Tibial artery (tissue), 4 donors: ENCODE measurements at places on chromosomes 6 and 20.
A peak's percentile ranks its signal among the peaks of the same experiment; 100 is the strongest.

DNA sequence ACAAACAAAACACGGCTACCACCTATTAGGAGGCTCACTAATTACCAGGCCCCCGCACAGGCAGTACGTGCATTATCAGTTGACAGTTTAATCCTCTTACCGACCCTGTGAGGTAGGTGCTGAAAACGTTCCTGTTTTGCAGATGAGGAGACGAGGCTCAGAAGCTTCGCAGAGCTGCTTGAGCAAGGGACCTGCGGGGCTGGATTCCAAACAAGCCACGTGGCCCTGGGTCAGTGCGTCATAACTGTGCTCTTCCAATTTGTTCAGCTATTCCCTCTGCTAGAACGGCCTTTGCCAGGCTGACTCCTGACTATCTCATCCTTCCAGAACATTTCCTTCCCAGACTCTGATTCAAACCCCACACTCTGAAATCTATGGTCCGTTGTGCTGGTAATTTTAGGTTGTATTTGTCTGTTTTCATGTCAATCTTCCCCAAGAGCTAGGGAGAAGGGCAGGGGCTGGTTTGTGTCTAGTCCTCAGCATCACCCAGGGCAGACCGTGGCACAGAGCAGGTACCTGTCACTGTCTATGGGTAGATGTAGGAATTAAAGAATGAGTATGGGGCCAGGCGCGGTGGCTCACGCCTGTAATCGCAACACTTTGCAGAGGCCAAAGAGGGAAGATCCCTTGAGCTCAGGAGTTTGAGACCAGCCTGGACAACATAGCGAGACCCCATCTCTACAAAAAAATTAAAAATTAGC, 28.8 kb upstream of the TLDC2 start:
- no peaks in the 10 kb centered on the region for H3K27me3 ChIP-seq
- DNase-seq, result peak; percentile 97
- H3K4me3 ChIP-seq, result no peak overlapping the region
- H3K36me3 ChIP-seq, result no peaks in the 10 kb centered on the region
- H3K4me1 ChIP-seq, result peaks cover 69% of the 10 kb centered on the region

DNA sequence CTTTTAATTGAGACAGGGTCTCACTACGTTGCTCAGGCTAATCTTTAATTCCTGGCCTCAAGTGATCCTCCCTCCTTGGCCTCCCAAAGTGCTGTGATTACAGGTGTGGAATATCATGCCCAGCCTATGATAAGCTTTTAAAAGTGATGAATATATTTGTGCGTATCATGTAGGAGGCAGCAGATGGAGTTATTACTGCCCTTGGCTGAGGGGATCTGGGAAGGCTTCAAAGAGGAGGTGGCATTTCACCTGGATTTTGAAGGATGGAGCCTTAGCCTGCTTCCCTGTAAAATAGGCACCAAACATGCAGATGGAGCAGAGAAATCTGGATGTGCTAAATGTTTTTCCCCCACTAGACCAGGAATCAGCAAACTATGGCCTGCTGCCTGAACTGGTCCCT, 10.1 kb downstream of the PIM1 start:
- peaks cover 10% of the 10 kb centered on the region for H3K36me3 ChIP-seq
- H3K4me3 ChIP-seq, result no peak overlapping the region
- no peak for DNase-seq

- no peak overlapping the region for H3K27ac ChIP-seq
- H3K4me1 ChIP-seq, result no peaks in the 10 kb centered on the region
- no peaks in the 10 kb centered on the region for H3K36me3 ChIP-seq
- H3K4me3 ChIP-seq, result no peak overlapping the region
- no peak for DNase-seq
Measured at GRCh38 chr20:8693709-8694108, 375.2 kb upstream of the PLCB4 start.

DNA sequence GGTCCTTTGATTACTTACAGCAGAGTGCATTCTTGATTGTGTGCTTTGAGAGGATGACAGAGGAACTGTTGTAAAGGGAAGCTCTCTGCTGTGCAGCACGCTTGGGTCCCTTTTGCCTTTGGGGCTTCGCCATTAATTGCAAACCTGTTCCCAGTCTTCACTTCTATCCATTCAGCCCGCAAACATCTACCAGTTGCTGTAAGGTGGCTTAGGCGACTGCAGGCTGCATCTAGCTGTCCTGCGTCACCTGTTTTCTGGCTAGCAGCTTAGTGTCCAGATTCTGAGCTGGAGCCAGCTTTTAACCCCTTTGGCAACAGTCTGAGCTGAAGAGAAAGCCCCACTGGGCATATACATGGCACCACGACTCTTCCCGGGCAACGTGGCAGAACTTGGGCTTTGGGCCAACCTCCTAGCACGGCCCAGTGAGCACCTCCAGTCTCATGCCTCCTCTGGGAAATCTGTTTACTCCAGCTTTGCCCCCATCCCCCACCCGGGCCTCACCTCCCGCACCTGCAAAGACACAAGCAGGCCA, 2.5 kb upstream of the FASTKD5 start:
- H3K36me3 ChIP-seq, result peaks cover 8% of the 10 kb centered on the region
- H3K27ac ChIP-seq, result no peak overlapping the region
- H3K4me3 ChIP-seq, result no peak overlapping the region
- H3K4me1 ChIP-seq, result no peaks in the 10 kb centered on the region
- DNase-seq, result no peak

DNA sequence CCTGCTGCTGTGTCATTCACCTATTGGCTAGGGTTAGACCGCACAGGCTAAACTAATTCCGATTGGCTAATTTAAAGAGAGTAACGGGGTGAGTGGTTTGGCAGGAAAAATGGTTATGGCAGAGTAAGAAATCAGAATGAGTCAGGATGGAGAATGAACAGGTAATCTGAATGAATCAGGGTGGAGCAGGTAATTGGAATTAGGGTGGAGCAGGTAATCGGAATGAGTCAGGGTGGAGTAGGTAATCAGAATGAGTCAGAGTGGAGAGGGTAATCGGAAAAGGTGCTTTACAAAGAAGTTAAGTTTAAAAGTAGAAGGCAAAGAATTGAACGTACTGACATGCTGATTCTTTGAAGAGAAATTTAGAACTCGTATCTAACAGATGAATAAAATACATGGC, 11.7 kb downstream of the SLC35A1 start:
- H3K27me3 ChIP-seq, result no peaks in the 10 kb centered on the region
- no peaks in the 10 kb centered on the region for H3K4me1 ChIP-seq
- no peak overlapping the region for H3K4me3 ChIP-seq
- H3K36me3 ChIP-seq, result no peaks in the 10 kb centered on the region
- DNase-seq, result no peak

GRCh38 chr6:53761036-53761435, 33.8 kb upstream of the LRRC1 start:
- no peak overlapping the region for H3K27ac ChIP-seq
- H3K36me3 ChIP-seq, result no peaks in the 10 kb centered on the region
- no peaks in the 10 kb centered on the region for H3K4me1 ChIP-seq
- H3K27me3 ChIP-seq, result no peaks in the 10 kb centered on the region

- H3K4me3 ChIP-seq, result no peak overlapping the region
- no peaks in the 10 kb centered on the region for H3K27me3 ChIP-seq
- no peaks in the 10 kb centered on the region for H3K4me1 ChIP-seq
- no peaks in the 10 kb centered on the region for H3K36me3 ChIP-seq
- H3K27ac ChIP-seq, result no peak overlapping the region
Measured at GRCh38 chr6:116165596-116165995, 39.7 kb upstream of the COL10A1 start.

- DNase-seq, result no peak
- H3K27me3 ChIP-seq, result no peaks in the 10 kb centered on the region
- H3K4me1 ChIP-seq, result no peaks in the 10 kb centered on the region
- peak overlapping the region; percentile 48 for H3K4me3 ChIP-seq
- H3K27ac ChIP-seq, result peak overlapping the region; percentile 71
Measured at GRCh38 chr6:34656378-34657036, 40.1 kb downstream of the ILRUN start.

GRCh38 chr6:41049521-41049920, 3.5 kb upstream of the APOBEC2 start:
- H3K27ac ChIP-seq, result no peak overlapping the region
- no peaks in the 10 kb centered on the region for H3K4me1 ChIP-seq
- H3K36me3 ChIP-seq, result no peaks in the 10 kb centered on the region
- no peak overlapping the region for H3K4me3 ChIP-seq
- no peak for DNase-seq
- no peaks in the 10 kb centered on the region for H3K27me3 ChIP-seq

- no peaks in the 10 kb centered on the region for H3K27me3 ChIP-seq
- no peaks in the 10 kb centered on the region for H3K4me1 ChIP-seq
- H3K4me3 ChIP-seq, result peak overlapping the region; percentile 25
- no peak for DNase-seq
Measured at GRCh38 chr20:22403022-22403631, 181.2 kb downstream of the FOXA2 start.

- no peak overlapping the region for H3K27ac ChIP-seq
- no peaks in the 10 kb centered on the region for H3K4me1 ChIP-seq
- H3K4me3 ChIP-seq, result no peak overlapping the region
- no peak for DNase-seq
- no peaks in the 10 kb centered on the region for H3K27me3 ChIP-seq
- no peaks in the 10 kb centered on the region for H3K36me3 ChIP-seq
Measured at GRCh38 chr6:151847064-151847463, 39.6 kb downstream of the ESR1 start.

GRCh38 chr6:151073146-151073545, 166.6 kb upstream of the AKAP12 start:
- H3K4me1 ChIP-seq, result peaks cover 21% of the 10 kb centered on the region
- H3K36me3 ChIP-seq, result no peaks in the 10 kb centered on the region
- no peaks in the 10 kb centered on the region for H3K27me3 ChIP-seq
- peak; percentile 5 for DNase-seq
- H3K4me3 ChIP-seq, result no peak overlapping the region

DNA sequence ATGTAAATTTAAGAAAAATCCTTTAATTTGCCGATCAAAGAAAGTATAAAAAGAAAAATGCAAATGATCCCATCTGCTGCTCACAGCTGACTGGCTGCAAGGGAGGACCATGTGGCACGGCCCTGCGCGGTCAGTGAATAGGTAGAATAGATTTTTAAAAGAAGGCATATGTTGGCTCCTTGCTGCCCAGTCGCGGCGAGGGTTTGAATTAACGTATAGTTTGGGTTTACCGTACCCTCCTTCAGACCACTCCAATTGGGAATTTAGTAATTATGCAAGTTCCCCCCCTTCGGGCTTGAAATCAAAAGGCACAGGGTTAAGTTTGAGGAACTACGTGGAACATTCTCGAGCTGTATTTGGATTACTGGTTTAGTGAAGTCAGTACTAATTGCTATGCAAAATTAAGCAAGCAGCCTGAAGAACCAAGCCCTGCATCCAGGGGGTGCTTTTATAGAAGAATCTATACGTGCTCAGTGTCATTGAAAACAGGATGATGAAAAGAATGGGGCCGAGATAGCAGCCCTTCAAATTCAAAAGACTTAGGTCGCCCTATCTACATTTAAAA, 1.1 kb upstream of the BEND3 start:
- H3K27ac ChIP-seq, result no peak overlapping the region
- H3K4me1 ChIP-seq, result no peaks in the 10 kb centered on the region
- H3K27me3 ChIP-seq, result no peaks in the 10 kb centered on the region
- DNase-seq, result no peak
- peak overlapping the region; percentile 65 for H3K4me3 ChIP-seq

DNA sequence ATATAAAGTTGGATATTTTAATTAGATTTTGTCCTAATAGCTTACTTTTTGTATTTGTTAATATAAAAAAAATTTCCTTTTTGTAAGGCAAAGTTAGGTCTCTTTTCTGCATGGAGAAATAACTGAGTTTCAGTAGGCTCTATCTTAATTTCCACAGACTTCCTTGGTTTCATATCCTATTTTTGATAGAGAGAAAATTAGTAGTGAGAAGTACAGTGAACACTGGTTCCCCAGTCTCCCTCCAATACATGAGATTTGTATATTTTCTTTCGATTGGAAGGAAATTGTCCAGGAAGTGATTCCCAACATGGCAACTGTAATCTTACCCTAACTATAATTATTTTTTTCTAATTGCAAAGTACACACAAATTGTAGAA, 26.4 kb downstream of the TRIM27 start:
- H3K4me1 ChIP-seq, result peaks cover 5% of the 10 kb centered on the region
- H3K4me3 ChIP-seq, result peak overlapping the region; percentile 59
- peaks cover 8% of the 10 kb centered on the region for H3K36me3 ChIP-seq
- no peaks in the 10 kb centered on the region for H3K27me3 ChIP-seq

GRCh38 chr6:138372711-138373463, 4.8 kb upstream of the SMIM28 start:
- DNase-seq, result no peak
- H3K4me1 ChIP-seq, result no peaks in the 10 kb centered on the region
- no peaks in the 10 kb centered on the region for H3K36me3 ChIP-seq
- H3K4me3 ChIP-seq, result no peak overlapping the region

DNA sequence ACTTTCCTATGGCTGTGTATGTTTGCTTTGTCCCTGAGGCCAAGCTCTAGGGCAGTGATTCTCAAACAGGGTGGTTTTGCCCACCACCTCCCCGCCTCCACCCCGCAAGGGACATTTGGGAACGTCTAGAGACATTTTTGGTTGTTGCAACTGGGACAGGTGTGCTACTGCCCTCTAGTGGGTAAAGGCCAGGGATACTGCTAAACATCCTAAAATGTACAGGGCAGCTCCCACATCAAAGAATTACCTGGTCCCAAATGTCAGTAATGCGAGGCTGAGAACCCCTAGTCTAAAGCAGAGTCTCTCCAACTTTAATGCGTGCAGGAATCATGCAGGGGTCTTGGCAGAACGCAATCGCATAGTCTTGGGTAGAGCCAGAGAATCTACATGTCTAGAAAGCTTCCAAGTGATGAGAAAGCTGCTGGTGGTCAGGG, 5.1 kb downstream of the KCNS1 start:
- no peaks in the 10 kb centered on the region for H3K27me3 ChIP-seq
- DNase-seq, result no peak
- H3K4me3 ChIP-seq, result no peak overlapping the region
- peaks cover 9% of the 10 kb centered on the region for H3K4me1 ChIP-seq
- no peak overlapping the region for H3K27ac ChIP-seq

DNA sequence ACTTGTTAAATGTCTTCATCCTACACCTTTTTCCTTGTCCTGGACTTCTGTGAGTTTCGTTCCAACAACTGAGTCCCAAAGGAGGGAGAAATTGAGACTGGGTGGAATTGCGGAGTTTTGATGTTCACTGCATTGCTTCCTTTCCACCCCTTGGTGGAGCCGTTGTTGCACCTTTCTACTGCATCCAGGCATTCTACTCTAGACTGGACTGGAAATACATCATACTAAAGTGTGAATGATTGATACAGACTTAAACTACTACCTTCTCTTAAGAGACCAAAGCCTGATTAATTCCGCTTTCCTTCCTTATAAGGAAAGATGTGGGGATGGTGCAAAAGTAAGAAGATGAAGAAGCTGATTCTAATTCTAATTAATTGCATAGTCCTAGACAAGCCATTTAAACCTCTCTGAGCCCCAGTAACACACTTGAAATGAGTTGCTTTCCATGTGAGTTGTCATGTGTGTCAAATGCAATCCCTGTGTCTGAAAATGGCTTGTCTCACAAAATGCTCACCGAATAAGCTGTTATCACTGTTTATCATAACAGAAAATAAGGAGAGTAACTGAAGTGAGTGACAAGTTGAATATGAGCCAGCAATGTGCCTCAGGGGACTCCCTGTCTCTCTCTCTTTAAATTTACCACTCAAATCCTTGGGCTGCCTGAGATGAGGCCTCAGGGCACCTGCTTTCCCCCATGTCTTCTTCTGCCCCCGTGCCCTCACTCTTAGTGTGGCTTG, 338.3 kb upstream of the CHD6 start:
- no peak for DNase-seq
- H3K4me1 ChIP-seq, result no peaks in the 10 kb centered on the region
- no peaks in the 10 kb centered on the region for H3K27me3 ChIP-seq
- H3K27ac ChIP-seq, result no peak overlapping the region
- H3K4me3 ChIP-seq, result no peak overlapping the region

GRCh38 chr6:109713097-109713496, 22.0 kb downstream of the FIG4 start:
- H3K27me3 ChIP-seq, result no peaks in the 10 kb centered on the region
- DNase-seq, result no peak
- peaks cover 12% of the 10 kb centered on the region for H3K36me3 ChIP-seq
- no peak overlapping the region for H3K4me3 ChIP-seq
